Ureter (tissue), 1 donor: ENCODE measurements at places on chromosomes 1 and 21. TPM values are rescaled to one million over a fixed set of nuclear protein-coding genes. Genes with fewer than 3 reads are reported as not detected.

The GBP7 gene
- total RNA-seq: not detected

The PDC gene
- not detected for total RNA-seq

The MPZ gene
- 3.1 TPM for total RNA-seq

The C21orf58 gene
- 2.2 TPM for total RNA-seq

The CELA3A gene
- total RNA-seq: not detected

The UMODL1 gene
- not detected for total RNA-seq

The TFF1 gene
- total RNA-seq: 2.6 TPM

The FAM72C gene
- total RNA-seq: 0.42 TPM

GRCh38 chr1:221672239-221672645, 69.6 kb downstream of the DUSP10 start:
- DNase-seq: no peak

GRCh38 chr1:24904731-24905354, 25.2 kb downstream of the RUNX3 start:
- DNase-seq: no peak

- DNase-seq: no peak
Observed at GRCh38 chr1:200037904-200038303, 10.4 kb downstream of the NR5A2 start.

GRCh38 chr1:147735423-147735822, 25.0 kb downstream of the GJA5 start:
- no peak for DNase-seq

GRCh38 chr1:119209596-119210295, 69.3 kb upstream of the WARS2 start:
- no peak for DNase-seq

DNA sequence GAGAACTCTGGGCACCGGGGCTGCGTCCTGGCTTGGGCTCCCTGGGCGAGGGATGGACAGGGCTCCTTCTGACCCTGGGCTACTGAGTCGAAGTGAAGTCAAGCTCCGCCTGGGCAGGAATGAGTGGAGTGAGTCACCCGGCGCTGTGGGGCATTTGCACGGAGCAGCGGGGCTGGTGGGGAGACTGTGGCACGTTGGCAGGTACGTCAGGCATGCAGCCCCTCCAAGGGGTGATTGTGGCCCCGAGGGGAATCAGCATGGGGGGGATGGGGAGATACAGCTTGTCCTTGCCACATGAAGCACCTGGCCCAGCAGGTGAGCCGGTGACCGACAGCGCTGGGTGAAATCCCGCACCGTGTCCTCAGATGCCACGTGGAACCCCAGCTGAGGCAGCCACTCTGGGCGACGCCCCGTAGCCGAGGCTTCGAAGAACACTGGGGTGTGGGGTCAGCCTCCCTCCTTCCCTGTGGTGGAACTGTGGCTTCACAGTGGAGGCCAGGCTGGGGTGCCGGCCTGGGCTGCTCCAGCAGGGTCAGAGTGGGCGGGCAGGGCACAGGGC, 62.3 kb downstream of the COL18A1 start:
- DNase-seq: no peak

- no peak for DNase-seq
Observed at GRCh38 chr1:48391926-48392325, 80.1 kb downstream of the SPATA6 start.

- DNase-seq: no peak
Observed at GRCh38 chr1:24739241-24739640, 6.0 kb upstream of the CLIC4 start.

DNA sequence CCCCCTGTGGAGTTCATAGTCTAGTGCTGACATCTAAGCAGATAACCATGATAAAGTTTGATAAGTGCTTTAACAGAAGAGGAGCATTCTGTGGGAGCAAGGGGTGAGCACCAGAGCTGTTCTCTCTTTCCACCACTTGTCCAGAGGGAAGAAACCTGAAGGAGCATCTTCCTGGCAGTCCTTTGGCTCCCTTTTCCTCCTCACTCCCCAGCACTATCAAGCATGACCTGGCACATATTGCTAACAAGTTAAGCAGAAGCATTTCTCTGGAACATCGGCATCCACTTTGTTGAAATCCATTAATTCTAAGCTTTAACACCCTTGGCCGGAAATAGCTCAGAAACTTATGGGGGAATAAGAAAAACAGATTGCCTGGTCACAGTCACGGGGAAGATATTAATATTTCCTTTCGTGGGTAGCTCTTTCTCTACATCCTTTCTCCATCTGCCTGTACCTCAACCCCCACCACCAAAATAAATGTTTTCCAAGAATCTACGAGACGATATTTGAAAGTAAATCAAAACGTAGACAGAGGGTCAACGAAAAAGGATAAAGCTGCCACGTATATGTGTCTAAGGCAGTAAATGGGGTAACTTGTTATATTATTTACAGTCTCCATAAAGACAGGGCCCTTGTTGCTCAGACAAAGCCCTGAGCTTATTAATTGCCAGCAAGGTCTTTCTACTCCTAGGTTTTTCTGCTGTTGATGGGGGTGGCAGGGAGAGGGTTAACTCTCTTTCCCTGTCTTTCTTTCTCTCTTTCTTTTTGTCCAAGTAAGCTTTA, 351.4 kb downstream of the NUF2 start:
- DNase-seq: no peak

DNA sequence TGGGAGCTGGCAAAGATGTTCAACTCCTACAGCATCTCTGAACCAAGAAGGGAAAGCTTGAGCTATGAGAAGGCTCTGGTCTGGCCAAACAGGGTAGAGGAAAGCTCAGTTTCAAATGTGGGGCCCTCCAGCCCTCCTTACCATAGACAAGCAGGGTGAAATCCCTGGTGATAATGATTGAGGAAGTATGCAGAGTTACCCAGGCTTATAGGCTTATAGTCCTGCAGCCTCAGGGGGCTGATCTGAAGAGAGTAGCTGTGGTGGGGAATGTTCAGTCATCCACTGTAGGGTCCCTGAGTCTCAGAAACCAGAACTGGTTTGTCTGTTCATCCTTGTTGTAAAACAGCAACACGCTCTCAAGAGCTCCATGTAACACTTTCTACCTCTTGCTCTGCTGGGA, 19.8 kb upstream of the LY9 start:
- no peak for DNase-seq

DNA sequence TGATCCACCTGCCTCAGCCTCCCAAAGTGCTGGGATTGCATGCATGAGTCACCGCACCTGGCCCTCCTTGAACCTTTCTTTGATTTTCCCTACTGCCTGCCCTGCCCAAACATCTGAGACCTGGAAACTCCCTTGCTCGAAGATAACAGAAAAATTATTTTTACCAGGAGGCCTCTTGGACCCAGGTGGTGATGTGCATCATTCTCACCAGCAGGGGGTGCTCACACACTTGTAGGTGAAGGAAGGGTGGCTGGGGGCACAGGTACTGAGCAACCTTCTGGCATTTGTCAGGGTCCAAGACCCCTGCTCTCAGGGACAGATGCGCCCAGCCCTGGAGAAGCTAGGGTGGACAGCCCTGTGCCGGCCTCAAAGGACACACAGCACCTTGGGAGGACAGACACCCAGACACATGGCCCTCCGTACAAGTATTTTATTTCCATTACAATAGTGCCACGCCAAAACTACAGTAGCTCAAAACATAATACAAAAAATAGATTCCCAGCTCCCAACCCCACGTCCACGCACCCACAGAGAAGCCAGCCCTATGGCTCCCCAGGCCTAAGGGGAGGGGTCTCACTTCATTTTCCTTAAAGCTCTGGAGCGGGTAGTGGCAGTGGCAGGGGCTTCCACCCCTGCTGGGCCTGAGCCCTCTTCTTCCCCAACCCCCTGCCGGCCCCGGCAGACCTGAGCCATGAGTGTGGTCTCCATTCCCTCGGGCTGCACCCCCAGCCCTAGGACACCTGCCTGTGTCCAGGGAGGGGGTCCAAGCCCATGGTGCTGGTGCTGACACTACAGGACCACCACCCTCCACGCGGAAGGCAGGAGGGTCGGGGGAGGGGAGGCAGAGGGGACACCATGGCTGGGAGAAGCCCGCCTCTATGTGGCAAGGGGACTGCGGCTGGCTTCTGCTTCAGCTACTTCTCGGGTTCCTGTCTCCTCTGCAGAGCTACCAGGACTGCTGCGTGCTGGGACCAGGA, 40.4 kb upstream of the EIF4G3 start:
- DNase-seq: no peak

GRCh38 chr1:239417986-239418640, 31.7 kb downstream of the CHRM3 start:
- DNase-seq: no peak

- no peak for DNase-seq
Observed at GRCh38 chr1:156593661-156593989, 2.0 kb downstream of the NAXE start.

DNA sequence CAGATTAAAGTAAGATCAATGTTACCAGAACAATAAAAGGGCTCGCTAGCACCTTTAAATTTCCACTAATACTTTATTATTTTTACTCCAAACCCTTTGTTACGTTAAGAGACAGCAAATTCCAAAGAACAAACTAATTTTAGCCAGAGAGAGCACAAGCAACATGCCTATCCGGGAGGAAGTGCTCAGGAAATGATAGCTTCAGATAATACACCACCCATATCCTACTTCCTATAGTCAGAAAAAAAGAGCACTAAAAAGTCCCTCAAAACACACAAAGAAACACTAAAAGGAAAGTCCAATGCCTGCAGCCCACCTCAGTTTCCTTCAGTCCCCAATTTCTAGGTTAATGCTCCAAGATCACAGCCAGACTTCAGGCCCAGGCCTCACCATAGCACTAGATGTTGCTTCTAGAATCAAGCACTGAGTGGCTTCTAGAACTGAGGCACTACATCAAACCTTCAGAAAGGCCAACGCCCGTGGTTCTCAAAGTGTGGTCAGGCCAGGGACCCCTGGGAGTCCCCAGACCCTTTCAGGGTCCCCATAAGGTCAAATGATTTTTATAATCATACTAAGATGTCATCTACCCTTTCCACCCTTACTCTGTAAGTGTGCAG, 142.6 kb downstream of the PSMG1 start:
- DNase-seq: no peak

DNA sequence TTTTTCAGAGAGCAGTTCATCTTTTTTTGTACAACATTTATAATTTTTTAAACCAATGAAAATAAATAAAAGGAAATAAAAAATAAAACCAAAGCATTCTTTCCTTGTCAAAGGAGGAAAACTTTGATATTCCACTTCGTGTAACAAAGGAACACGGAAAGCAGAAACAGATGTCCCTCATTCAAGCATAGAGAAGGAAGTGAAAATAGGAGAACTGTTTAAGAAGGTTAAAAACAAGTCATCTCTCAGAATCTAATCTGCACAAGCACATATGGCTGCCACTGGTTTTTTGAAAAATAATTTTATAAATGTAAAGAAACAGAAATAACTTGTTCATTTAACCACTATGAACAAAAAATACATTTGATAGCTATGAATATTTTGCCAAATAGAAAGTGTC, 35.9 kb upstream of the ZNF644 start:
- DNase-seq: no peak

GRCh38 chr1:52487632-52488031, 65.3 kb downstream of the TUT4 start:
- DNase-seq: no peak

DNA sequence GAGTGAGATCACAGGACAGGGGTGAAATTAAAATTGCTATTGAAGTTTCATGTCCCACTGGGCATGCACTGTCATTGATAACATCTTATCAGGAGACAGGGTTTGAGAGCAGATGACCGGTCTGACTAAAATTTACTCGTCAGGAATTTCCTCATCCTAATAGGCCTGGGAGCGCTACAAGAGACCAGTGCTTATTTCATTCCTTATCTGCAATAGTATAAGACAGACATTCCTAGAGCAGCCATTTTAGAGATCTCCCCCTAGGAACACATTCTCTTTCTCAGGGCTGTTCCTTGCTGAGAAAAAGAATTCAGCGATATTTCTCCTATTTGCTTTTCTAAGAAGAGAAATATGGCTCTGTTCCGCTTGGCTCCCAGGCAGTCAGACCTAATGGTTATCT, 181.4 kb upstream of the ETV3 start:
- no peak for DNase-seq

GRCh38 chr1:25629836-25630235, 13.2 kb downstream of the MAN1C1 start:
- DNase-seq: no peak

- peak; percentile 73 for DNase-seq
Observed at GRCh38 chr1:153548722-153549688, at the start of gene S100A3. Gene S100A3, minus strand, starts transcription at chr1:153549258. Its CDS starts 773 bp downstream, at chr1:153548485.

DNA sequence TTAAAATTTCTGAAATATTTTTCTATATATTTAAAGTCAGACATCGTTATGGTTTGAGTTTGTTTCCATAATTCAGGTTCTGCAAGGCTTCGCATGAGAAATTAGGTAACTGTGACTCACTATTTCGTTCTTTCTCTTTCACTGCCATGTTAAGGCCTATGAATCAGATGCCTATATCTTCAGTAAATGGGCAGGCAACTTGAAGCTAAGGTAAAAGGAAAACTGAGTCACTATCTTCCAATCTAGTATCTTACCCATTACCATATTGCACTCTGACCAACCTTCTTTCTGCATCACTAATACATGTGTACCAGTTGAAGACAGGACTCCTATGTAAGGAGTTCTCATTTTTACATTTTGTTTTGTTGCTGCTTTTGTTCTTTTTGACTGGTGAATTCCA, 37.8 kb downstream of the PYHIN1 start:
- no peak for DNase-seq

DNA sequence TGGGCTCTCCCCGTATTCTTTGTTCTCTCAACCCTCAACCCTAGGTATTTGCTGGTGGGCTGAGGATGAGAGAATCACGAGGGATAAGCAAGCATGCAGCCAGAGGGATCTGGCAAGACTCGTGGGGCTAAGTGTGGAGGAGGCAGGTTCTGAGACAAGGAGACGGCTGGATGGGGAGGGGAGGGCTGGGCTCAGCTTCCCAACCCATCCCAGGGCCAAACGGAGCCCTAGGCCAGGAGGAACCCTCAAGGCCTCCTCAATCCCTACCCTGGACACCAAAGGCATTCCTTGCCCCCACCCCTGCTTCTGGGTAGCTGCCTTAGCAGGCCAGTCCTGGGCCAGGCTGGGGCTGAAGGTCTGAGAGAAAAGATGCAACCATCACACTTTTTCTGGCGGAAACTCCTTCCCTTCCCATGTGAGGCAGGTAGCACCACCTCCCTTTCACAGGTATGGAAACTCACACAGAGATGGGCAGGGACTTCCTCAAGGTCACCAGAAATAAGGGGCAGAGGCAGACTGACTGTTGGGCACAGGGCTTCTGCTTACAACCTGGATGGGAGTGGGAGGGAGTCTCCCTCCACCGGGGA, 6.2 kb downstream of the MEF2D start:
- no peak for DNase-seq

DNA sequence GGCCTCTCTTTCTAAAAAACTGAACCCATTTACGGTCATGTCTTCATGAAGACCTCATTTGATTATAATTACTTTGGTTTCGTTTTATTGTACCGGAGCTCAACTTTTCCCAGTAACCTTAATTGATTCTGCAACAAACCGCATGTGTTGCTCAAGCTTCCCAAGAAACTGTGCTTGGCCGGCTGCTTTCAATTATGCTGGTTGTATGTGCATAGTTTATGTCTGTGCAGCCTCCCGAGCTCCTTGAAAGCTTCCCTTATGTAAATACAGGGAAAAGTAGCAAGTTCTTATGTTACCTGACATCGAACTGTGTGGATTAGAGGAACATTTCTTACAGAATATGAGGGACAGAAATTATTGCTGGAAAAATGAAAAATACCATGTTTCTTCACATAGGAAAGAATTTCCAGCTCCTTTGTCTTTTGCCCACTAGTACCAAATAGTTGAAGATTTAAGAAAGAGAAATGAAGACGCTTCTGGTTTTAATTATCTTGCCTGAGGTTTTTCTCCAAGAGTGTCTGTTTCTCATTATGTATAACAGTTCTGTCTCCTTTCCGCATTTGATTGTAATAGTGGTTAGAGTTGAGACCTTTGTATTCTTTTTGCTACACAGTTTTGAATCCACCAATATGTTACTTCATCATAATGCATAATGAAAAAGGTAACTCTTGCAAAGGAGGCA, 2.1 kb downstream of the VCAM1 start:
- no peak for DNase-seq
